Dermis blood vessel endothelial cell (primary cell): ENCODE measurements at places on chromosomes 12 and 14. TPM values are rescaled to one million over a fixed set of nuclear protein-coding genes. Genes with fewer than 3 reads are reported as not detected.
A peak's percentile ranks its signal among the peaks of the same experiment; 100 is the strongest.

Gene EML5
- under 0.01 and 0.19 TPM in 2 replicates for total RNA-seq

GRCh38 chr14:101209594-101209993, 306.1 kb upstream of the RTL1 start:
- peak; percentile 13 for DNase-seq

GRCh38 chr12:50579757-50580267, 75.0 kb downstream of the DIP2B start:
- DNase-seq = no peak

GRCh38 chr12:22653075-22653474, 28.1 kb downstream of the ETNK1 start:
- no peak for DNase-seq

DNA sequence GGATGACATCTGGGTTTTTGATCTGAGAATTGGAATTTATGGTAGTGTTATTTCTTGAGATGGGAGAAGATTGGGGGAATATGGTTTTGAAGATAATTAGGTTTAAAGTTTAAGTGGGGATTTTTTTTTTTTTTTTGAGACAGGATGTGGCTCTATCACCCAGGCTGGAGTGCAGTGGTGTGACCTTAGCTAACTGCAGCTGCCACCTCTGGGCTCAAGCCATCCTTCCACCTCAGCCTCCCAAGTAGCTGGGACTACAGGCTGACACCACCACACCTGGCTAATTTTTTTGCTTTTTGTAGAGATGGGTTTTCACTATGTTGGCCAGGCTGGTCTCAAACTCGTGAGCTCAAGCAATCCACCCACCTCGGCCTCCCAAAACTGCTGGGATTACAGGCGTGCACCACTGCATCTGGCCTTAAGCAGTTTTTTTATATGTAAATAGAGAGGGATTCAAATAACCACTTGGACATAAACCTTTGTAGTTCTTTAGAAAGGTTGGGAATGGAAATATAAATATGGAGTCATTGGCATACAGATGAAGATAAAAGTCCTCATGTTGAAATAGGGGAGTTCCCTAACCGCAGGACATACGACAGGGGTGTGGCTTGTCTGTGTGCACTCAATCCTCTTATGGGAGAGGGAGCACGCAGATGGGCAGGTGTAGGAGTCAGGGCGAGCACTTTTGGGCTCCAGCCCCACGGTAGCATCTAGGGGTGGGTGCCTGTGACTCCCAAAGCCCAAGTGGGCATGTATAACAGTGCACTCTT, 4.7 kb downstream of the LIN52 start:
- DNase-seq = no peak

DNA sequence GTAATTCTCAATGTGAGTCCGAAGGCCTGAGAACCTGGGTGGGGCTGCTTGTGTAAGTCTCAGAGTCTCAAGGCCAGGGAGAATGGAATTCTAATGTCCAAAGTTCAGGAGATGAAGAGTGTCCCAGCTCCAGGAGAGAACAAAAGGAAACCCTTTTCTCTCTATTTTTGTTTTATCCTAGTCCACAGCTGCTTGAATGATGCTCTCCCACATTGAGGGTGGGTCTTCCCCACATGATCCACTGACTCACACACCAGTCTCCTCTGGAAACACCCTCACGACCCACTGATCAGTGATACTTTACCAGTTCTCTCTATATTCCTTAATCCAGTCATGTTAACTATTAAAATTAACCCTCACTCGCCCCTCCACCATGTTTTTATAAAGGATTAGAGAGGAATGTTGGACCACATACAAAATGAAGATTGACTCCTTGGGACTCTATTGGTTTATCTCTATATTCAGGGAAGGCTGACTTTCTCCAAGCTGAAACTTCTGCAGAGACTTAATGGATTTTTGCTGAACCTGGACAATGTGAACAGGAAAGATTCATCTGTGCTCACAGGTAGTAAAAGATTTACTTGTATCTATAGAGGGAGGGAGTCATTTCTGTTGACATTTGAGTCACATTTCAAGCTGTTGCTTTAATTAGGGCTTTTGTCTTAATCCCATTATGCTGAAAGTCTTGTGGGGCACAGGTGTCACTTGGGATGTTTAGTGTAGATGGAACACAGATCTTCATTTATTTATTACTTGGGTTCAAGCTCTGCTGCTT, 1061.0 kb upstream of the TMEM132C start:
- no peak for DNase-seq

- DNase-seq = peak; percentile 94
These were observed 142.8 kb downstream of the SCARB1 start for GRCh38 chr12:124720681-124721500.

GRCh38 chr14:88961214-88961613, 136.8 kb downstream of the TTC8 start:
- DNase-seq = no peak

- no peak for DNase-seq
These were observed 154.3 kb downstream of the TSPAN9 start for GRCh38 chr12:3231399-3231876.

Gene RNASE1
- 28.6 and 64.0 TPM in 2 replicates for total RNA-seq

GRCh38 chr12:62006076-62006732, 254.0 kb upstream of the USP15 start:
- DNase-seq = peak; percentile 59

GRCh38 chr14:65281991-65282895, 130.3 kb upstream of the FUT8 start:
- no peak for DNase-seq

Gene CLEC6A
- total RNA-seq = not detected in 2 replicates

- no peak for DNase-seq
These were observed 330.3 kb downstream of the PCNX1 start for GRCh38 chr14:71237556-71237955.

Gene MANSC4
- not detected in 2 replicates for total RNA-seq

- peak; percentile 84 for DNase-seq
These were observed 213.5 kb upstream of the KRR1 start for GRCh38 chr12:75724928-75725312.

GRCh38 chr12:42143452-42144157, 1.1 kb downstream of the GXYLT1 start:
- peak; percentile 38 for DNase-seq

DNA sequence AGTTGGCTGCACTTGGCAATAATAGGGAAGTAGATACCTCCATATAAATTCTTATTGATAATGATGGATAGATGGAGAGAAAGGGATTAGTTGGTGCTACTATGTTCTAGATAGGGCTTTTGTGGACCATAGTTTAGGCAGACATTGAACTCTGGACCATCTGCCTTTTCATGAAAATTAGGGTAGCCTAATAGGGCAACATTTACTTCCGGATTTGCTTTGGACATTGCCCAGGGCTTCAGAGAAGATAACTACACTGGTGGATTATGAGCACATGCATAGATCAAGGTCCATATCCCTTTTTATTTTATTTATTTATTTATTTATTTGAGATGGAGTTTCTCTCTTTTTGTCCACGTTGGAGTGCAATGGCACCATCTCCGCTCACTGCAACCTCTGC, 70.5 kb downstream of the FIGNL2 start:
- no peak for DNase-seq

GRCh38 chr14:50943943-50944646, at the start of gene PYGL:
Gene PYGL, minus strand, starts transcription at chr14:50944483. Its CDS starts 80 bp downstream, at chr14:50944403.
- peak; percentile 70 for DNase-seq

Gene STON2
- 100 and 119 TPM in 2 replicates for total RNA-seq

DNA sequence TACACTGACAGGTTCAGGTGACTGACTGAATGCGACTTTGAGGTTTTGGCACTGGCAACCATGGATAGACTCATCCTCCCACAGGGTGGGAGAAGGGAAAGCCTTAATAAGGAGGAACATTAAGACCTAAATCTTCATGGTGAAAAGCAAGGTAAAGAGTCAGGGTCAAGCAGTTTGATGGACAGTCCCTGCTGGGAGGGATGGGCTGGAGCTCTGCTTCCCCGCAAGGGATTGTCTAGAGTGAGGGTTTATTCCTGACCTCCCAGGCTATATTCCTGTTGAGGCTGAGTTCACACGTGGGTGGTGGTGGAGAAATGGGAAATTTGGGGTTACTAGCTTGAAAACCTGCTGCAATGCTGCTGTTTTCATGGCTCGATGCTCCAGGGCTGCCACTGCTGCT, 9.4 kb upstream of the STAC3 start:
- no peak for DNase-seq

GRCh38 chr12:92365333-92365732, 219.7 kb upstream of the BTG1 start:
- DNase-seq = no peak

- no peak for DNase-seq
These were observed 106.2 kb upstream of the LGR5 start for GRCh38 chr12:71333418-71333817.

Gene TEX22
- 0.05 and 0.17 TPM in 2 replicates for total RNA-seq

- peak; percentile 94 for DNase-seq
These were observed 33.0 kb downstream of the HIGD1C start for GRCh38 chr12:50985322-50985721.

DNA sequence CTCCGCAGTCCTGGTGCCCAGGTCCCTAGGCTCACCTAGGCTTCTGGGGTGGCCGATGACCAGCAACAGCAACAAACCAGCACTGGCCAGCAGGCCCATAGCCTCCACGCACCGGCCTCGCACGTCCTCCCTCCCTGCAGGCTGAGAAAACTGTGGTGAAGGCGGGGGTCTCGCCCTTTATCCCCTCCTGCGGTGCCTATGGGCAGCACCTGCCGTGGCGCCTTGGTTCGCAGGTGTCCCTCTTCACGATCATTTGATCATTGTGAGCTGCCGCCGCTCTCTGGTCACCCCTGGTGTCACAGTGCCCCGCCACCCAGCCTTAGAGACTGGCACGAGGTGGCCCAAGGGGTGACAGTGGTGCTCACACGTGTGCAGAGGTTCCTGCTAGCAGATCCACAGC, at the start of gene OVCH1:
Gene OVCH1, minus strand, starts transcription at position 99 of the 400 bp plus-strand sequence. Its CDS starts 0 bp downstream, at position 99.
- no peak for DNase-seq

GRCh38 chr14:50039734-50040400, 76.5 kb downstream of the VCPKMT start:
- DNase-seq = peak; percentile 21

DNA sequence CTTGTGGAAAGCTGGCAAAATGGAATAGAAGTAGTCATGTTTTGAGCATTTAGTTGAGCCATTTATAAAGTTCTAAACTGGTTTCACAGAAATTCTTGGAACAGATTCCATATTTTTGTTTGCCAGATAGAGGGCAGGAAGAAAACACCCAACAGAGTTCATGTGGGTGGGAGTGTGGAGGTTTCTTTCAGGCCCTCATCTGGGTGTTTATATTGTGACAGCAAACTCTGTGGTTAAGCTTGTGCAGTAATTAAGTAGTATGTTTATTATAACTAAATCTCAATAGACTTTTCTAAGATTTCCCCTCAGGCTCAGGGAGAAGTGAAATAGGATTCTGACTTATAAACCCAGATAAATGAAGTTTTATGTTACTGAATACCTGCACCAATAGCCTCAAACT, 57.4 kb downstream of the SPPL3 start:
- DNase-seq = no peak

DNA sequence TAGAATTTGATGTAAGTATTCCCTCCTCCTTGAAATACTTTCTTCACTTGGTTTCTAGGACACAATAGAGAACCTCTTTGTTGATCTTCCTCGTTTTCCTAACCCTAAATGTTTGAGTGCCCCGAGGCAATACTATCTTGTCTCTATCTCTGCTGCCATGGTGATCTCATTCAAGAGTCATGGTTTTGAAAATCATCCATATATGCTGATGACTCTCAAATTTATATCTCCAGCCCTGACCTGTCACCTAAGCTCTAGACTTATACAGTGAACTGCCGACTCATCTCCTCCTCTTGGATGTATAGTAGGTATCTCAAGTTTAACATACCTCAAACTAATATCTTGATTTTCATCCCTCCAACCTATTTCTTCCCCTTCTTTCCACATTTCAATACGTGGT, 71.4 kb downstream of the RIC8B start:
- no peak for DNase-seq

GRCh38 chr12:43736927-43737440, 21.6 kb downstream of the PUS7L start:
- DNase-seq = no peak

- DNase-seq = no peak
These were observed 286.8 kb downstream of the LRIG3 start for GRCh38 chr12:58633479-58633878.

Gene TEX52
- not detected in 2 replicates for total RNA-seq

DNA sequence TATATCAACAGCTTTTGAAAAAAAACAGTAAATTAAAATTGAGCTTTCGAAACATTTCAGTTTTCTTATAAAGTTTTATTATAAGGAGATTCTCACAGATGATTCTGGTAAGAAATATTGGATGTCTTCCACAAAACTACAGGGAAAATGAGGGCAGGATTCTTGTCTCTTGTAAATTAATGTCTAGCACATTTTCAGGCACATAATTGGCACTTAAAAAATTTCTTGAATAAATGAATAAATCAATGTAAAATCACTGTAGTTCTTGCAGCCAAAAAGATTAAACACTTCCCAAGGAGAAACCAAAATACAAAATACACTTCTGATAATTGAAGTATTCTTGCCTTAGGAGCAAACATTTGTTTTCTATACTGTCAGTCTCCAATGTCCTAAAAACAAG, 164.4 kb downstream of the NELL2 start:
- DNase-seq = no peak

Gene ADAMTS20
- not detected in 2 replicates for total RNA-seq

DNA sequence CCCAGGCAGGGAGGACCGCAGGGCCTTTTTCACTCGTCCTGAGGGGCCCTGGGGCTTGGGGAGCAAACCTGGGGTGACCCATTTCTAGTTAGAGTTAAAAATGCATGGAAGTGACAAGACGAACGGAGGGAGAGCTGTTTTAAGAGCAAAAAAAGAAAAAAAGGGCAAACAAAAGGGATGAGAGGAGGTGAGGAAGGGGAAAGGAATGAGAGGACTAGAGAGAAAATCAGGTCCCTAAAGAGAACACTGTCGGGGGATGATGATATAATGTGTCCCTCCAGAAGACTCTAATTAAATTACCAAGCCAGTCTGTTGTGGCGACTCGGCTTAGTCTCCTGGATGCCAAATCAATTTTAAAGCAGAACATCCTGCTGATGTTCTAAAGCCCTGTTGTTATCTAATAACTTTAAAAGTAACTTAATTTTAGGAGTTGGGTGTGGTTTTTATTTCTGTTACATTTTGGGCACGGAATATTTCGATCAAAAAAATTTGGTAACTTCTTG, 1.1 kb downstream of the ANO6 start:
- DNase-seq = no peak

DNA sequence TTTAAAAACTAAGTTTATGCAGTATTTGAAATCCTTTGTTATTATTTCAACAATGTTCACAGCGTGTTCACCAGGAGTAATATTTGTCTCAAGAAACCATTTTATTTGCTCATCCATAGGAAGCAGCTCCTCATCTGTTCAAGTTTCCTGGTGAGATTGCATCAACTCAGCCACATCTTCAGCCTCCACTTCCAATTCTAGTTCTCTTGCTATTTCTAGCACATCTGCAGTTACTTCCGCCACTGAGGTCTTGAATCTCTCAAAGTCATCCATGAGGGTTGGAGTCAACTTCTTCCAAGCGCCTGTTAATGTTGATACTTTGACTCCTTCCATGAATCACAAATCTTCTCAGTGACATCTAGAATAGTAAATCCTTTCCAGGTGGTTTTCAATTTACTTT, 18.0 kb downstream of the CLEC9A start:
- no peak for DNase-seq

Gene MYH6
- not detected in 2 replicates for total RNA-seq

DNA sequence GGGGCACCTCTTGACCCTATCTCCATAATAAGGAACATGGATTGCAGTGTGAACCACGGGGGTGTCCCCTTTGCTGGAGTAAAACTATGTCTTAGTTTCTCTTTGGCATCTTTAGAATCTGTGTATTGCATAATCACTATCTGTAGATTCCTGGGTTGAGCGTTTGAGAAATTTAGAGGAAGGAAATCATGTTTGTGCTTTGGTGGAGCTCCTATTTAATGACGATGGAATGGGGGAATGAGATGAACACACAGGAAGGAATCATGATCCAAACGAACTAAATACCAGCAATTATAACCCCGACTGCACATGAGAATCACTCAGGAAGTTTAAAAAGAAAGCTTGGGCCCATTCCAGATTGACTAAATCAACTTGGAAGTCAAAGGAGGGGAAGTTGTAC, 1.3 kb upstream of the MYG1 start:
- DNase-seq = no peak
